ENCODE measurements at places on chromosomes 6 and 20.

DNA sequence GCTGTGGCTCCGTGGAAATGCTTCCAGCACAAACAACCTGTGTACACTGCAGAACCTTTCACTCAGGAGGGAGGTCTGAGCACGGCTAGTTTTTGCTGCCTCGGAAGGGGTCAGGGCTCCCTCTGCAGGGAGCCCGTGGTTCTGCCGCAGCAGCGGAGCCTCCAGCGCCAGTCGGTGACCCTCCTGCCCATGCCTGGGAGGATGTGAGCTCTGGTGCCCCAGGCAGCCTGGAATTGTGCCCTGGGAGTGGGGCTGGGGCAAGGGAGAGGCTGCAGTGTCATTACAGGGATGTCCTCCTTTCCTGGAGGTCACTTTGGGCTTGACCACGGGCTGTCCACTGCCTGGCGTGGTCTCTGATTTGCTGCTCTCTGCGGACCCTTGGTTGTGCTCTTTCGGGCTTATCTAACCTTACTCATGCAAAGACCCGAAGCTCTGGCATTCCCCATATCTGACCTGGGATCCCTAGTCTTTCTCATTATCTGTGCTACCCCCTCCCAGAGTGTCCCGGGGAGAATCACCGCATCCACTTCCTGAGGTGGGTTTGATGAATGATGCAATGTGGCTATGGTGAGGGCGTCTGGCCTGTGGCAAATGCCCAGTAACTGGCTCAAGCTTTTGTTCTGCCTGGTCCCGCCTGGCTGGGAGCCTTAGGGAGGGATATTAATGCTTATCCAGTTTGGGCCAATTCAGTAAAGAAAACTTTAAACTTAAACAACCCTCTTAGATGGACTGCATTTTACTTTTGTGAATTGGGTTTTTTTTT, 59.6 kb upstream of the TAGAP start:
- DNase-seq: peak; percentile 73

DNA sequence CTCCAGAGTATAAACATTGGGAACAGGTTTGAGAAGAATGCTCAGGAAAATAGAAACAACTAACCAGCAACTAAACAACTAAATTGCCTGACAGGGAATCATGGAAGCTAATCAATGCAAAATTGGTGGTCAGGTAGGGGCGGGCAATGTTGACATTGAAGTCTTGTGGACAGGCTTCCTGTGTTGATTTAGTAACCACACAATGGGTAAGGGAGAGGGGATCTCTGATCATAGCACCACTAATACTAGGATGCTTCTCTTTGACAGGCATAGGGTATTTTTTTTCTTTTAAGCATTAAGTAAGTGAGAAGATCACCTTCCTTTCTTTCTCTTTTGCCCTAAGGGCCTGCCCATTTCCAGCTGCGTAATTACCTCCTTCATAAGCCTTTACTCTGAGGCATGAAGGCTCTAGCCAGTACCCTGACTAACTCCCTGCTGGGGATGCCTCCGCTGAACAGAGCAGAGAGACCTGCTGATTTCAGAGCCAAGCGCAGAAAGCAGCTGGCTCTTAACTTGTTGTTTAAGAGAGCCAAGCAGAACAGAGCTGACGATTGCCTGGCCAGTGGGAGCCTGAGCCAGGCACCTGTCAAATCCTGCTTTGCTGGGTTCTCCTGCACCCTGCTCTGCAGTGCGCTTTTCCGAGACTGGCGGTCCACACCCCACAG, 118.7 kb downstream of the BMP2 start:
- DNase-seq: peak; percentile 13

GRCh38 chr6:124797224-124797623, 165.0 kb upstream of the RNF217 start:
- no peak for DNase-seq

DNA sequence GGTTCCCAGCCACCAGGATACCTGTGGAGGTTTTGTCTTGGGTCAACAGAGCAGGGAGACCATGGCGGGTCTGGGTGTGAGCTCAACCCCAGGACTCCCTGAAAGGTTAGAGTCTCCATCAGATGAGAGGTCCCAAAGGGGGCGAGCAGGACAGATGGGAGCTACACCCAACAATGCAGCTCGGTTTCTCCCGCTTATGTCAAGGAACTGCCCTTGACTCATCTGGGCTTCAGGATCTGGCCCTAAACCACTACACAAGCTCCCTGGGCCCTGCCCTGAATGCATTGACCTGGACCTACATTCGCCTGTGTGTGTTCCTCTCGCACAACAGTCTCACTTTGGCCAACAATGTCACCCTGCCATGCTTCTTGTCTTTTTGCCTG, 57.6 kb upstream of the SYNDIG1 start:
- DNase-seq: no peak

GRCh38 chr6:12158686-12159415, 131.3 kb upstream of the EDN1 start:
- no peak for DNase-seq

- DNase-seq: no peak
These were observed 50.0 kb upstream of the ECI2 start for GRCh38 chr6:4185419-4185818.

DNA sequence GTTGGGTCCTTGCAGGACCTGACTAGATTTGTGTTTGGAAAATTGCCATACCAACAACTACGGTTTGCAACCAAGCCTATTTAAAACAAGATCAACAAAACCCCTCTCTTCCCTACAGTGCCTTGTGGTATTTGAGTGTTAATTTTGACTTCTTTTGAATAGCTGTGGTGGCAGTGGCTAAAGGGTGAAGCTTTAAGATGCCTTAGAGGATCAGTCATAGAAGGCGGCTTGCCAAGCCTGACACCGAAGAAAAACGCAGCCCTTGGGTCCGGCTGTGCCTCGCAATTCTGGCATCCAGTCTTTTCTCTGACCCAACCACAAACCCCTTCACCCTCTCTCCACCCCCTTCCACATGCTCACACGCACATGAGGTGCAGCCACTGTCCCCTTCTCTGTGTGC, 32.6 kb downstream of the BMP6 start:
- no peak for DNase-seq

- no peak for DNase-seq
These were observed 59.7 kb upstream of the SAMD3 start for GRCh38 chr6:130282234-130282995.

GRCh38 chr6:140175486-140175885, 801.0 kb upstream of the CITED2 start:
- no peak for DNase-seq

DNA sequence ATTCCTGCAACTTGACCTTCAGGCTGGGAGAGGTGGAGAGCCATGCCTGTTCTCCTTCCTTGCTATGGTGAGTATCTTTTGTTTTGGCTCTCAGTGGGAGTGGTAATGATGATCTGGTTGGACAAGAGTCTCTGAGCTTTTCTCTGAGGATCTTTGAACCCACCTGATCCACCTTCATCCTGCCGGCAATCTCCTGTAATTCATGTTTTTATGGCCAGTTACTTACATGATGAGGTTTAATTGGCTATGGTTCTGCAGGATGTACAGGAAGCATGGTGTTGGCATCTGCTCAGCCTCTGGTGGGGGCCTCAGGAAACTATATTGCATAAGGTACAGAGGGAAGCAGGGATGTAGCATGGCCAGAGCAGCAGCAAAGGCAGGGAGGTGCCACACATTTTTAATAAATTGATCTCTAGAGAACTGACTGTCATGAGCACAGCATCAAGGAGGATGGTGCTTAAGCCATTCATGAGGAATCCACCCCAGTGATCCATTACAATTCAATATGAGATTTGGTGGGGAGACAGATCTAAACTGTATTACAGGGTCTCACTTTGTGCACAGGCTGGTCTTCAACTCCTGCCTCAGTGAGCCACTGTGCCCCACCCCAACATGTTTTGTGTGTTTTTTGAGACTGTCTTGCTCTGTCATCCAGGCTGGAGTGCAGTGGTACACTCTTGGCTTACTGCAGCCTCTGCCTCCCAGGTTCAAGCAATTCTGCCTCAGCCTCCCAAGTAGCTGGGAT, 10.0 kb downstream of the HSPA1B start:
- DNase-seq: no peak

- no peak for DNase-seq
These were observed 43.8 kb upstream of the GLP1R start for GRCh38 chr6:39004801-39005200.

DNA sequence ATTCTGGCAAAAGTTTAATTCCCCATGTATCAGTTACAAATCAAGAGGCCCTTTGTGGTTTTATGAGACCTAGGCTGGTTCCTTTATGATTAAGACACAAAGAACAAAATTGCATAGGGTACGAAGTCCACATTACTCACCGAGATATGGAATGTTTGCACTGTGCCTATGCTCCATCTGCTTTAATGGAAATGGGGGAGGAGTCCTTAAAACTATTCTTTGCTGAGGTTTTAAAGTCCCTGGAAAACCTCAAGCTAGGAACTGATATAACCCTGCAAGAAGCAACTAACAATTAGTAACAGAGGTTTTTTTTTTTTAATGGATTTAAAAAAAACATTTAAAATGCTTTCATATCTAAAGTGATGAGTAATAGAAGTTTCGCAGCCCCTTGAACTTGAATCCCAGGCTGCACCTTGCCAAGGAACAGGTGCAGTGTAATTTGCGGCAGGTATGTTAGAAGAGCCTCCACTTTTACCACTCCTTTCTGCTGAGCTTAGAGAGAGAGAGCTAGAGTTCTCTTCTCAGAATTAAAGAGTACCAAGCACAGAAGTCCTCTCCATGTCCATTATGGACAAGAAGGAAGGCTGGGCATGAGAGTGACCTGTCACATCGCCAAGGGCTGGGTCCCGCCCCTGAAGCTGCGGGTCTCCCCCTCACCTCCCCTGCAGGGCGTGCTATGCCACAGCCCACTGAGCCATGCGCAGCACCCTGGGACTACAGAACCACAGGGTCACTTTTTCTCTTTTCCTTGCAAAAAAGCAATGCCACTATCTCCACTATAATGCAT, 2.3 kb downstream of the SERPINB1 start:
- no peak for DNase-seq

DNA sequence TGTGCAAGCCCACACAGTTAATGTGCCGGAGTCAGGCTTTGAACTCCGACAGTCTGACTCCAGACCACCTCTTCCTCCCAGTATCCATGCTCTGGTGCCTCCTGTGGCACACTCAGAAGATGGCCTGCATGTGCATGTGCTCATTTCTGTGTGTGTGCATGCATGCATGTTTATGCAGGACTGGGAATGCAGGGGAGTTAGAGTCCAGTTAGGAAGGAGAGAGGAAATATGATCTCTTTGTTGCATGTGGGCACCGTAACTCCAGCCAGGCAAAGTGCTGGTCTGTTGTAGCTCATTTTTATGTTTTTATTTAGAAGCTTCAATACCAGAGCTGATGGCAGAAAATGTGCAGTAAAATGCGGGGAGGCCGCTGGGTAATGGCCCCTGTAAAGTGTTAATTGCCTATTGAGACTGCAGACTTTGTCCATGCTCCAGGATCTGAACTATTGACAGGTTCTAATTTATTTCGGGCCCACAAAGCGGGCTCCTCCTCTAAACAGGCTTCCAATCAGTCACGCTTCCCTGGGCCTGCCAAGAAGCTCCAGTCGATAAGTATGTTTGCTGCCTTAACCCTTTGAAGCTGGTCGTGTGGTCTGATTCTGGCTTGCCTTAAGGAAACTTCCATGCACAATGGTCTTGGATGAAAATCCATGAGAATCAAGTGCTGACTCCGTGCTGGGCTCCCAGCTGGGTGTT, 248.3 kb downstream of the DHX35 start:
- peak; percentile 31 for DNase-seq

- no peak for DNase-seq
These were observed 11.1 kb upstream of the HLA-DQB2 start for GRCh38 chr6:32774426-32774825.

DNA sequence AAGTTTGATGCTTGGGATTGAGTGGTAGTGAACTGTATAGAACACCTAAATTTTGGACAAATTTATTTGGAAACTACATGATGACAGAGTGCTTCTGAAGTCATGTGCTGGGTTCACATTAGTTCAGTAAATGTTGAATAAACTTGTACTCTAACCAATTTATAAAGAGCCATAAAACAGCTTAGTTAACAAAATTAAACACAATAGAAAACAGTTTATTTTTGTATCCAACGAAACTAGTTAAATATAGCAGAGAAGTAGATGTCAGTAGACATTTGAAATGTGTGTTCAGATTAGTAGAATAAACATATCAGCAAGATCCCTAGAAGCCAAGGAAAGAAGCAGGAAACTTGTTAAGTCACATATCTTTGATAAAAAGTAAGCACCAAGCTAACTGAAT, 32.1 kb downstream of the SCAF8 start:
- DNase-seq: no peak

- no peak for DNase-seq
These were observed 503.4 kb downstream of the CD109 start for GRCh38 chr6:74199215-74199915.

DNA sequence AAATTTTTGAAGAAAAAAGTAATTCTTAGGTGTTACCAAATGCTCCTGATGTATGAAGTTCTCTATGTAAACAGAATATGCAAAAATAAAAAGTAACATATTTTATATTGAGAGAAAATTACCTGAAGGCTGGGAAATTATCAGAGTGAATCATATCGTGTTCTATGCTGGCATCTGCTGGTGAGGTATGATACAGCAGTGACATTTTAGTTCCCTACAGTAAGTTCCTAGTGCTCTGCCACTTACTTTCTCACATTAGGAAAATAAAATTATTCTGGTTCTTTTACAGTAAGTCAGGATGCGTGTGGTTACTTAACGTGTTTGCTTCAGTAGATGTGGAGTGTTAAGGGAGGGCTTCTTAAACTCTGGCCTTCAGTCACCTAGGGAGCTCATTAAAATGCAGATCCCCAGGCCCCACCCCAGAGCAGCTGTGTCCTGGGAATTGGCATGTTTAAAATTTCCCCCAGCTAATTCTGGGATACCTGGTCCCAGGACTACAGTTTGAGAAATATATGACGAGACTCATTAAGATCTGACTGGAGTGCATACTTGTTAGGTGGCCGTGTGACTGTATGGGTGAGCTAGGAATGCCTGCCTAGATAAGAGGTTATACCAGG, 3.2 kb downstream of the ACTR5 start:
- no peak for DNase-seq

- DNase-seq: no peak
These were observed 45.9 kb upstream of the TAB2 start for GRCh38 chr6:149271348-149272340.

GRCh38 chr6:162092816-162093502, 634.6 kb downstream of the PRKN start:
- DNase-seq: no peak

DNA sequence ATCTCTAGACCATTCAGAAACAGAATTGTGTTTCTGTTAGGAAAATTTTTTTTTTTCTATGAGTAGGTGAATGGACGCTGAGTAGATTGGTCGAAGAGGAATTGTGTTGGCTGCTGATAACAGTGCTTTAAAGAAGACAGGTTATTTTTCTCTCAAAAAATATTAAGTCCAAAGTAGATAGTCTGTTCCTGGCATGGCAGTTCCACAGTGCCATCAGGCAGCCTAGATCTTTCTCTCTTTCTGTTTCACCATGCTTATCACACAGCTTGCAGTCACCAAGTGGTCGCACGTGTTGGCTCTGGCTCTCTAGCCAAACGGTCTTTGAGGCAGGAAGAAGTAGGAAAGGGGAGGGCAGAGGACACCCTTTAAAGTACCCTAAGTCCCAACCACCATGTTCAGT, 22.4 kb upstream of the SERINC3 start:
- no peak for DNase-seq

- DNase-seq: no peak
These were observed 88.8 kb downstream of the SYNJ2 start for GRCh38 chr6:158070513-158070912.
